Spinal cord (tissue), 10 donors: ENCODE measurements at places on chromosomes 4 and X.

DNA sequence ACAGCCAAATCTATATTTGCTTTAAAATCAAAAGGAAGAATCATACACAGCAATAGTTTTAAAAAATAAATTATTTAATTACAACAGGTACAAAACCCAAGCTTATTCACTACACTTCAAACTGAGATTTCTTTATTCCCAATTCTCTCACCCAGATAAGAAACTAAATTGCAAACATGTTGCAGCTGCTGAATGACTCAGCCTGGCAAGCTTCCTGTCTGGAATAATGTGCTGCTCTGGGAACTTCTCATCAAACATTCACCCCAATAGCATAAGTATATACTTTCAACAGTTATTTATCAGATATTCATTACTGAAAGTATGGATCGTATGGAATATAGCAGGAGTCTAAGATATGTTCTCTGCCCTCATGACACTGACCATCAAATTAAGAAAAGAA lies 43.0 kb upstream of the GABRA2 start:
- DNase-seq, result no peak

DNA sequence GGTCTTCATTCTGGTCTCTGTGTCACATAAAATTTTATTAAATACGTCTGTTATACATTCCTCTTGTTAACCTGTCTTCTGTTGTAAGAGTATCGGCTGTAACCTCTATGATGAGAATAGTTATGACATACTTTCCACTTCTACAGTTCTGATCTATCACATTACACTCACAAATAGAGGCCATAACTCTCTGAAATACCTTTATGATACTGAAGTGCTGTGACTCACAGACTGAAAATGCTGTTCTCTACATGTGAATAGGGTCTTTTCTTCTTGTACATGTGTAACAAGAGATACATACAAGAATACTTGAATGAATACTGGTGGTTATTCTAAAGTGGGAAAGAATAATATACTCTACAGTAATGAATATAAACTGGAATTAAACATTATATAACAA lies 1047.6 kb downstream of the TECRL start:
- DNase-seq, result no peak

DNA sequence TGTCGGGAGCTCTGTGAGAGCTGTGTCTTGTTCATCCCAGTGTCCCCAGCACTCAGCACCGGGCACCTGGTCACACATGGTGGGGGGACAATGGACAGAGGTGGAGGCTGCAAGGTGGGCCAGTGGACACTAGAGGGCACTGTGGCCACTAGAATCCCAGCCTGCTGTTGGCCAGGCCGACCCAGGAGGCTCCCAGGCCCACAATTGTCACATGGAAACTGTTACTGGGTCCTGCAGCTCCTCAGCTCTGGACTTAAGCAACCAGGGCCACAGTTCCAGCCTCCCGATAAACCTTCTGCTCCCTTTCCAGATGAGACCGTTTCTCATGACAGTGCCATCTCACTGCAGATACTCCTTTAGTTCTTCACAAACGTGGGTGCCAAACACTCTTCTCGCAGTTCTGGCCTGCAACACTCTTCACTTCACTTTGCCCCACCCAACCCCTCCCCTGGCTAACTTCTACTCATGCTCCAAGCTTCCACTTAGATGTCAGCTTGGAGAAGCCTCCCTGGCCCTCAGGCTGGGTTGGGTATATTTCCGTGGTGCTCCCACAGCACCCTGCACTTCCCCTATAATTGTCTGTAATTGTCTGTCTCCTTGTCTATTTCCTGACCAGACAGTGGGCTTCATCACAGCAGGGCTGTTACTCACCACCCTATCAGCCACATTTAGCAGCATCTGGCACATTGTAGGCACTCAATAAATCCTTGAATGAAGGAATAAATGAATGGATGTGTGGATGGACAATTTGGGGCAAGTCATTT lies 3.5 kb upstream of the IQSEC2 start:
- DNase-seq, result no peak

- DNase-seq, result no peak
Measured at GRCh38 chr4:42498040-42498439, 100.8 kb downstream of the SHISA3 start.

DNA sequence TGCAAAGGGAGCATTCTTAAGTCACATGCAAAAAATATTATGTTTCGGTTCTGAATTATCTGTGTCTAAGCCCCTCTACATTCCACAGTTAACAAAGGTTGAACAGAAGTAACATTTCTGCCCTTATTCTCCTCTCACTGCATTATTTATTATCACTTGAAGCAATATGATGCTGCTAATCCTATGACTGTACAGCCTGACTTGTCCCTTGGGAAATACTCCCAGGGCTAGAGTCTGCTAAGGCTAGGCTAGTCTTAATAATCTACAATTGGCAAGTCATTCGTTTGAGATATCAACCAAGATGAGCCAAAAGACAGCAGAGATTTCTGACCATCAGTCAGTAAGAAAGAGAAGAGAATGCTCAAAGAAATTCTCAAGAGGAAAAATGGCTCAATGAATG lies 226.9 kb upstream of the HCCS start:
- no peak for DNase-seq

GRCh38 chr4:74039315-74039763 lies 850 bp upstream of the CXCL3 start:
- DNase-seq, result no peak
